AG04449 (cell line): ENCODE measurements at places on chromosomes 5 and 9.

GRCh38 chr5:66281294-66281693 lies 137.2 kb downstream of the SREK1 start:
- DNase-seq = no peak

DNA sequence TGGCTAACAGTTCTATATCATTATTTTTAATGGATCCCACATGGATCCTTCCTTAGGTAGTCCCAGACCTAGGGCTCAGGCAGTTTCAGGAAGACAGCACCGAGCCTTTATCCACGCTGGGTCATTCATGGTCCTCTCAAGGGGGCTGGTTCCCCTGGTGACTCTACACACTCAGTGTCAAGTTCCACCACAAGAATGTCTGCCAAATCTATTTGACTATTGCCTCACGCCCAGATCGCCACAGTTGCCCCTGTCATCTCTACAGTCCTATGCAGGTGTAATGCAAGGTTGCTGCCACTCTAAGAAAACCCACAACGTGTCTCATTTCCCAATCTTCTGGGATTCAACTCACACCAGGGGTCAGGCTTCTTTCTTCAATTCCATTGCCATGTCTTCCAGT lies 8.0 kb upstream of the ZNF366 start:
- no peak for DNase-seq

- no peak for DNase-seq
Measured at GRCh38 chr5:159286420-159287035, 23.4 kb downstream of the UBLCP1 start.

- no peak for DNase-seq
Measured at GRCh38 chr5:95780597-95780996, 41.9 kb downstream of the GLRX start.

GRCh38 chr9:77929942-77930341 lies 101.7 kb downstream of the GNAQ start:
- no peak for DNase-seq

GRCh38 chr5:108670591-108671289 lies 77.0 kb upstream of the FER start:
- DNase-seq = no peak

DNA sequence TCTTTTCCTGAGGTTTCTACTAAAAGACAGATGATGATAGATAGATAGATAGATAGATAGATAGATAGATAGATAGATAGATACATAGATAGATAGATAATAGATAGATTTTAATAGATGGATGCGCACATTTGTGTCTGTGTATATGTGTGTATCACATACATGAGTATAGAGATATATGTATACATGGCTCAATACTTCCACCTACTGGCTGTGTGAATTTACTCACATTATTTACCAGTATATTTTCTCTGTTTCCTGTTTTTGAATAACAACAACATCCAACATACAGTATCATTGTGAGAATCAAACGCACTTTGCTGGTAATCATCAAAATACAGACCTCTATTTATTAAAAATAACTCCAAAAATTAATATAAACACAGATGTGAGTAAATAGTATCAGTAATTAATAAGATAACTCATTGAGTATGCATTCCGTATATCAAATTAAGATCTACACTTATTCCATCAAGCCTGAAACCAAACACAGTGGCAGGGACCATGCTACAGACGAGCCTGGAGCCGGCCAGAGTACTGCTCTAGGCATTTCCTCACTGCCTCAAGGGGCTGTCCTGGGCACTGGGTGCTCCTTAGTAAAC lies 338.0 kb downstream of the SEMA5A start:
- DNase-seq = no peak

DNA sequence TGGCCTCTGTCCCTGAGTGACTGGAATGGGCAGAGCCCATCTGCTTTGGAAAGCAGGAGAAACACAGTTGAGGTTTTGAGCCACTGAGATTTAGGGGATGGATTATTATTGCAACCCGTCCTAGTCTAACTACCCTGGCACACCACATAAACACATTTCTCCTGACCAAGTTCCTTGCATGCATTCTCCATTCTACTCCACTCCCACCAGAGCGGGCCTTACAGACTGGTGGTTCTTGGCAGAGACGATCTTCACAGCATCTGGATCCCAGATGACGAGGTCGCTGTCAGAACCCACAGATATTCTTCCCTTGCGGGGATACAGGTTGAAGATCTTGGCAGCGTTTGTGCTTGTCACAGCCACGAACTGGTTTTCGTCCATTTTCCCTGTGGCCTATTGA lies 111.0 kb downstream of the DPYSL3 start:
- no peak for DNase-seq

- peak; percentile 78 for DNase-seq
Measured at GRCh38 chr5:14097998-14098471, 45.1 kb upstream of the TRIO start.

GRCh38 chr9:72681283-72681630 lies 159.8 kb downstream of the TMC1 start:
- DNase-seq = no peak

GRCh38 chr5:133340822-133341221 lies 271.5 kb downstream of the FSTL4 start:
- no peak for DNase-seq

DNA sequence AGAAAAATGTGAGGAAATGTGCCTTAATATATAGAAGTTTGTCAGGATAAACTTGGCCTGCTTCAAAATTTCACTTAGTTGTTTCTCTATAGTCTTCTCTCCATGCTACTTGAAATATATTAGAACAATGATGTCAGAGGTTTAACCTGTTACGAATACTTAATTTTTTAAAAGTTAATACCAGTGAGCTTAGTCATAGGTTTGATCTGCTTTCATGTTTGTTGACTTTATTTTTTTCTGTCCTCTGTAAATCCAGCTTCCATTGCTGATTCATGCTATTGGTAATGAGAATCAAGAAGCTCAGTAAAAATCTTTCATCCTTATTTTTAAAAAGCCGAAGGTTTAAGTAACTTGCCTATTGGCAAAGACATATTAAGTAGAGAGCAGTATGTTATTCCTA lies 27.9 kb downstream of the BDP1 start:
- peak; percentile 54 for DNase-seq

DNA sequence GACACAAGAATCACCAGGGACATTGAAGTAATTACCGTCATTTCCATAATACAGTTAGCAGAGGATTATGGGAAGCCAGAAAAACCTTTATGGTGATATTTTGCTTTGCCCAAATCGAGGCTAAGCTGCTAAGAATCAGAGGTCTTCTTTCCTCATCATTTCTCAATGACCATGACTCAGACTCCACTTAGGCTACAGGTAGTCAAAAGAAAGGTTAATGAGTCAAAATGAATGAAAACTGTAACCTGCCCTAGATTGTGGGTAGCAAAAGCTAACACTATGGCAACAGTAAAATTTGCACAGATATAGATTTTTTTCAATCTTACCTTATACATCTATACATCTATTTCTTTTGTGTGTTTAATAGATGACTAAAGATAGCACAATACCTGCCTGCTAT lies 185.8 kb downstream of the CARTPT start:
- DNase-seq = no peak

DNA sequence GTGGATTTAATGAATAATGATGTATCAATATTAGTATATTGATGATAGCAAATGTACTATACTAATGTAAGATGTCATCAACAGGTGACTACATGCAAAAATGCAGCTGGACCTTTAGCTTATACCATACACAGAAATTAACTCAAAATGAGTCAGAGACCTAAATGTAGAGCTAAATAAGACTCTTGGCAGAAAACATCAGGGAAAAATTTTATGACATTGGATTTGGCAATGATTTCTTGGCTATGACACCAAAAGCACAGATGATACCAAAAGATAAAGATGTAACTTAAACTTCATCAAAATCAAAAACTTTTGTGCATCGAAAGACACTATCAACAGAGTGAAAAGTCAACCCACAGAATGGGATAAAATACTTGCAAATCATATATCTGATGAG lies 64.0 kb upstream of the CCL21 start:
- no peak for DNase-seq

DNA sequence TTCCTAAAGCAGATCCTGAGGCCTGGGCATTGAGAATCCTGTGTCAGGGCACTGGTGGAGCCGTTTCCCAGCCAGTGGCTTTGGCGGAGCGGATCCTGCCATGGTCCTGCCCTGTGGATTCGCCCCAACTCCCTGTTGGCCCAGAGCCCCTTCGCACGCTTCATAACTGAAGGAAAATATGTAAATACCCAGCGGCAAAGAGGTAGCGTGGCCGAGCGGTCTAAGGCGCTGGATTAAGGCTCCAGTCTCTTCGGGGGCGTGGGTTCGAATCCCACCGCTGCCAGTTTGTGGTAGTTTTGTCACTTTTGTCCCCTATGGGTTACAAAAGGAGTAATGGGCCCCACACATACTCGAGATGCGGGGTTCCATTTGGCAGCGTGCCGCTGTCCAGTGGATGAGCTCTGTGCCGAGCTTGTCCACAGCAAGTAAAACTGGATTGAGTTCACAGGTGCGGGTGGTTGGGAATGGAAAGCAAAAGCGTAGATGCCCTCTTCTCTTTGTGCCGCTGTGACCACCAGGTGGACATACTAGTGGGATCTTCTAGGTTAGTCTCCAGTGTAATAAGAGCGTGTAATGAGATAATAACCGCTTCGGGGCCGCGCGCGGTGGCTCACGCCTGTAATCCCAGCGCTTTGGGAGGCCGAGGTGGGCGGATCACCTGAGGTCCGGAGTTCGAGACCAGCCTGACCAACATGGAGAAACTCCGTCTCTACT lies 17.3 kb downstream of the TRIM7 start:
- no peak for DNase-seq

DNA sequence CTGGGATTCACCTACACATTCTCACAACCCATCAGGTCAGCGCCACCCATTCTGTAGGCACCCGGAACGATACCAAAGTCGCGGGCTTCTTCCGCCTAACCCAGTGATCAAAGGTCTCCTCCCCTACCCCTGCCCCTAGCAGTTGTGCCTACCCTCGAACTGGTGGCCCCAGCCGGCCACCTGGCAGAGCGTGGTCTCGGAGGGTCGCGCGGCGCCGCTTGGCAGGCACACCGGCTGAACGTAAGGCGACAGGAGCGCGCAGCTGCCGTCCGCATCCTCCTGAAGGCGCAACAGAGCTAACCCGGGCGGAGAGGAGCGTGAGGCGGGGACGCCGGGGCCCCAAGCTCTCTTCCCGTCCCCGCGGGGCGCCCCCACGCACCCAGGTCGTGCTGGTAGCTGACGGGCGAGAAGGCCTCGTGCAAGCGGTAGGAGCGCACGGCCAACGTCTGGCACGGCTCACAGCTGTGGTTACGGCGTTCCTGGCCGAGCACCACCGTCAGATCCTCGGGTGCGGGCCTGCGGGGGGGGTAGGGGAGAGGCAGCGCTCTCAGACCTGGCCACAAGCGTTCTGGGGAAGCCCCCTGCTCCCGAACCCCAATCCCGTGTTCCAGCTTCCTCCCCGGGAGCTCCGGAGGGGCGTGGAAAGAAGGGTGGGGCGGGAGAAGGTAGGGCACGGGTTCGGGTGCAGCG lies 2.8 kb upstream of the PFN3 start:
- DNase-seq = no peak

GRCh38 chr9:134112561-134112960 lies 23.3 kb upstream of the WDR5 start:
- no peak for DNase-seq

DNA sequence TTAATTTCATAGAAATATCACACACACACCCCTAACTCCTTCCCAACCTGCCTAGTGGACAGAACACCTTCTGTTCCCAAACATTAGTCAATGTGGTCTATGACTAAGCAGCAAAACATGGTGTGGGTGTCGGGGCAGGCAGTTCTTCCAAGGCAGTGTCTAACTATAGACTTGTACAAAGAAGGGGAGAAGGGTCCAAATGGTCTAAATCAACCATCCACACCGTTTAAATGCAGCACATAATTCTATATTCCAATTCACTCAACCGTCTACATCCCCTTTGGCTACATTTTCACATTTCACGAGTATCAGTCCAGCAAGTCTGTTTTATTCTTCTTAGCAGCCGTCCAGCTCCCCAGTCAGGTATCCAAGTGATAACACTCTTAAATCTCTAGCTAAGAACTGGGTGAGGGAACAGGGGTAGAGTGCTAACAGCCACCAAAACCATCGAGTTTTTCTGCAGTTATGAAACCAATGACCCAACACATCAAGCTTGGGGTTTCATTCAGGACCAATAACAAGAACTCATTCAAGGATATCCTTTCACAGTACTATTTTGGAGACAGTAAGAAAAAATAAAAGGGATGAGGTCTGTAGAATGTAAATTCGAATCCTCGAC lies 3.3 kb downstream of the ZNF608 start:
- no peak for DNase-seq

GRCh38 chr5:21603796-21604195 lies 1249.3 kb downstream of the CDH12 start:
- DNase-seq = no peak

DNA sequence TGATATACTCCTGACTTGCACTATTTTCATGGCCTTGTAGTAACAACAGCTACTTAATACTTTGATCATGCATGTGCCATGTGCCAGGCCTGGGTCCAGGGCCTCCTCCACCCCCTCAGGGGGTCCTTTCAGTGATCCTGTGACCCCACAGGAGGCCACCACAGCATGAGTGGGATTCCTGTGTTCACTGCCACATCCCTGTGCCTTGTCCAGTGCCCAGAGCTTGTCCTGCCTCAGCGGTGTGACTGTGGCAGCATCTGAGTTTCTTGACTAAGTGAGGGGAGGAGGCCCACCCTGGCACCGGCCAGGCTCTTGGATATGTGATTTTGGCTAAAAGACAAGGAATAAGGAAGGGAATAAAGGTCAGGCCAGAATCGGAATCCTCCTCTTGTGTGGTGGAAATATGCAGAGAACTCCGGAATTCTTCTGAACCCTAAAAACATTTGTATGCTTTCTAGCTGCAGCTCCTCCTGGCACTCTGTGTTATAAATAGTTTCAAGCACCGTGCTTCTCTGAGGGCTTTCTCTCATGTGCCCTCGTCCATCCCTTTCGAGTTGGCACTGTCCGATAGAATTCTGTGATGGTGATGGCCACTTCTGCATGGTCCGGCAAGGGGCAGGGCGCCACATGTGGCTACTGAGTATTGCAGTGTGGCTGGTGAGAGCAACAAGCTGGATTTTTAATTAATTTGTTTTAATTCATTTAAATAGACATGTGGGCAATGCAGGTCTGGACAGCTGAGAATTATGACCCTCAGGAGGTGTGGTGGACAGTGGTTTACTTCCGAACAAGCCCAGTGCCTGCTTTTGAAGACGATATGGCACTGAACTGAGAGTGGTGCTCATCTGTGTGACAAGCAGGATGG lies 31.8 kb downstream of the TENT4A start:
- no peak for DNase-seq

GRCh38 chr5:1511651-1512540 lies 11.9 kb downstream of the LPCAT1 start:
- DNase-seq = no peak

GRCh38 chr9:133835262-133835901 lies 97.2 kb upstream of the SARDH start:
- no peak for DNase-seq

GRCh38 chr5:15808577-15808976 lies 308.6 kb downstream of the FBXL7 start:
- DNase-seq = no peak

GRCh38 chr5:56460195-56460546 lies 227.0 kb upstream of the ANKRD55 start:
- DNase-seq = no peak

- no peak for DNase-seq
Measured at GRCh38 chr9:109797509-109797908, 17.5 kb downstream of the PALM2AKAP2 start.
